ENCODE measurements at places on chromosomes 12 and 14.

DNA sequence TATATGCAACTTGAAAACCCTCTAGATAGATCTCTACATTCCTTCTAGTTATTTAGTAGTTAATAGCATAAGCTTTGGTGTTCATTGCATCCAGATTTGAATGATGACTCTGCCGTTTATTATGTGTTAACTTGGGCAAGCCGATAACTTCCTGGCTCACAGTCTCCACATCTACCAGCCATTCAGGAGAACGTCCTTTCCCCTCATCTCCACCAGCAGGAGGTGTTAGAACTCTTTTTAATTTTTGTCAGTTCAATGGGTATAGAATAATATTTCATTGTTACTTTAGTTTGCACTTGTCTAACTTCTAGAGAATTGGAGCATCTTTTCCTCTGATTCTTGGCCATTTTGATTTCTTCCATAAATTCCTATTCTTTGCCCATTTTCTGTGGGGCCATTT is 30.0 kb upstream of the WSCD2 start:
- no peak for DNase-seq
- no peaks in the 10 kb centered on the region for H3K4me1 ChIP-seq
- H3K36me3 ChIP-seq = no peaks in the 10 kb centered on the region
- H3K27ac ChIP-seq = no peak overlapping the region

GRCh38 chr14:80393766-80394165 is 182.5 kb upstream of the DIO2 start:
- no peak overlapping the region for H3K27ac ChIP-seq
- no peaks in the 10 kb centered on the region for H3K27me3 ChIP-seq
- no peak for DNase-seq
- no peaks in the 10 kb centered on the region for H3K4me1 ChIP-seq

GRCh38 chr12:50265770-50266524 is 17.4 kb downstream of the LIMA1 start:
- peaks cover 2% of the 10 kb centered on the region for H3K4me1 ChIP-seq
- no peaks in the 10 kb centered on the region for H3K27me3 ChIP-seq
- no peak overlapping the region for H3K4me3 ChIP-seq
- no peaks in the 10 kb centered on the region for H3K36me3 ChIP-seq
- DNase-seq = no peak
- H3K27ac ChIP-seq = no peak overlapping the region

- H3K27me3 ChIP-seq = no peaks in the 10 kb centered on the region
- H3K36me3 ChIP-seq = no peaks in the 10 kb centered on the region
- DNase-seq = no peak
- H3K4me1 ChIP-seq = peaks cover 62% of the 10 kb centered on the region
These were observed 5.1 kb downstream of the LAG3 start for GRCh38 chr12:6777386-6777785.

- no peak for DNase-seq
- H3K4me3 ChIP-seq = no peak overlapping the region
- no peaks in the 10 kb centered on the region for H3K36me3 ChIP-seq
- H3K27ac ChIP-seq = no peak overlapping the region
- no peaks in the 10 kb centered on the region for H3K27me3 ChIP-seq
These were observed 1126.4 kb upstream of the FLRT2 start for GRCh38 chr14:84403585-84403984.

DNA sequence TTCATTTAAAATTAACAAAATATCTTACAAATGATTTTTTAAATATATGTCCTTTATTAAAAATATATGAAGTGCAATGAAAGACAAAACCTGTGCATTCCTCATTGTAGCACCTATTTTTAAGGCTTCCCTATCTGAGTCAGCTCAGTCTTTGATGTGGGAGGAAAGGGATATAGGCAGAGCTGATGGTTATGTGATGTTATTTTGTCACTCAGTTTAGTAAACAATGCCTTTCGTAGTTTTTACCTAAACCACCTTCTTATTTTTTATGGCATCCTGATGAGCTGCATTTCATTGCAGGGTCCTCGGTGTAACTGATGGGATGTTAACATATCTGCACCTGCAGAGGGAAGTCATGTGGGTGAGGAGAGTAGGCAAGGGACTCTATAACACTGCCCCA is 58.9 kb upstream of the FRMD6 start:
- no peaks in the 10 kb centered on the region for H3K27me3 ChIP-seq
- H3K36me3 ChIP-seq = no peaks in the 10 kb centered on the region
- no peak overlapping the region for H3K27ac ChIP-seq

DNA sequence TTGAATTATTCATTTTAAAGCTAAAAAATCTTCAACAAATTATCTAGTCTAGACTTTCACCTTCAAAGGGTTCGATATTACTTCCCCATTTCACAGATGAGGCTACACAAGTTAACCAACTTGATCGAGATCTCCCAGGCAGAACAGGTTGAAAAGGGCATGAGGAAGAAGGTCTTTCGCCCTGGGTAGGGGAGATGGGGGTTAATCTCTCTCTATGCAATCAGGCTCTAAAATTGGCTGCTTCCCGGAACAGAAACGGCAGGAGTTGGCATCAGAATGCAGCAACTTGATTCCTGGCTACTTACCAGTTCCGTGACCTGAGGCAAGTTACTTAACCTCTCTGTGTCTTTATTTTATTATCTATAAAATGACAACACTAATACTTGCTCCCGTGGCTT is 2.4 kb upstream of the CISTR start:
- no peak overlapping the region for H3K27ac ChIP-seq
- H3K4me3 ChIP-seq = no peak overlapping the region
- peaks cover 13% of the 10 kb centered on the region for H3K4me1 ChIP-seq

DNA sequence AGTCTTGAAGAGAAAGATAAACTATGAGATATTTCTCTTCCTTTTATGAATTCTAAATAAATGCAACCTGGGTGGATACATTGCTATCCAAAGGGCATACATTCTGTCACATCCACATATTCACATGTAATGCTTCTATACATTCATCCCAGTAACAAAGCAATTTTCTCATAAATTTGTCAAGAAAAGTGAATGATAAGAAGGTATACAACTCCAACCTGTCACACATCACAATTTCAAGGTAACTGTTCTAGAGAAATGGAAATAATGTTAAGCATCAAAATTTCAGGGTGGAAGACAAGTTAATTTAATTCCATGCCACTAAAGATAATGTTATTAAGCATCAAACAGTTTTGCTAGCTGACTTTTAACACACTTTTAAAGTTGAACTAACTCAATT is 212.9 kb downstream of the SYT10 start:
- H3K4me3 ChIP-seq = no peak overlapping the region
- H3K4me1 ChIP-seq = no peaks in the 10 kb centered on the region
- H3K36me3 ChIP-seq = no peaks in the 10 kb centered on the region

- no peaks in the 10 kb centered on the region for H3K27me3 ChIP-seq
- no peak overlapping the region for H3K4me3 ChIP-seq
- H3K4me1 ChIP-seq = peaks cover 5% of the 10 kb centered on the region
- no peaks in the 10 kb centered on the region for H3K36me3 ChIP-seq
These were observed 87.4 kb upstream of the SLC38A2 start for GRCh38 chr12:46459861-46460545.

- no peak for DNase-seq
- H3K27ac ChIP-seq = no peak overlapping the region
- no peaks in the 10 kb centered on the region for H3K4me1 ChIP-seq
- no peaks in the 10 kb centered on the region for H3K36me3 ChIP-seq
- H3K4me3 ChIP-seq = no peak overlapping the region
These were observed 183.8 kb upstream of the HMGA2 start for GRCh38 chr12:65640489-65640901.

- no peak overlapping the region for H3K27ac ChIP-seq
- no peaks in the 10 kb centered on the region for H3K36me3 ChIP-seq
- no peaks in the 10 kb centered on the region for H3K27me3 ChIP-seq
These were observed 44.9 kb downstream of the ATP2B1 start for GRCh38 chr12:89663577-89664357.

DNA sequence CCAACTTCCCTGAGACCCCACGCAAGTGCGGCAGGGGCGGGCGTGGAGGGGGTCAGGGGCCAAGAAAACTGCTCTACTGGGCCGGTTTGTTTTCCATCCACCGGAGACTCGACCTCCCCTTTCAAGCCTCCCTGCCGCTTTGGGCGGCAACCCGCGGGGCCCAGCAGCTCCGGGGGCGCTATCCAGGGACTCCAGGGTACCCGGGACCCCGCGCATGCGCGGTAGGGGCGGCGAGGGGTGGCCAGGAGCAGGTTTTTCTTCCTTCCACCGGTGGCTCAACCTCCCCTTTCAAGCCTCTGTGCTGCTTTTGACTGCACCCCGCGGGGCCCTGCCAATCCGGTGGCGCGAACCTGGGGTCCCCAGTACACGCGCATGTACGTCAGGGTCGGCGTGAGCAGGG is 323.5 kb downstream of the ALG10 start:
- no peak for DNase-seq
- no peaks in the 10 kb centered on the region for H3K36me3 ChIP-seq

- H3K27me3 ChIP-seq = no peaks in the 10 kb centered on the region
- H3K27ac ChIP-seq = no peak overlapping the region
- H3K4me3 ChIP-seq = no peak overlapping the region
- no peak for DNase-seq
These were observed 157.2 kb downstream of the ANO4 start for GRCh38 chr12:100951756-100952155.

- no peaks in the 10 kb centered on the region for H3K27me3 ChIP-seq
- no peaks in the 10 kb centered on the region for H3K4me1 ChIP-seq
- H3K36me3 ChIP-seq = no peaks in the 10 kb centered on the region
- H3K27ac ChIP-seq = no peak overlapping the region
These were observed 60.6 kb upstream of the TMCC3 start for GRCh38 chr12:94710933-94711332.

- no peak overlapping the region for H3K4me3 ChIP-seq
- no peaks in the 10 kb centered on the region for H3K36me3 ChIP-seq
- DNase-seq = no peak
- no peaks in the 10 kb centered on the region for H3K27me3 ChIP-seq
- peaks cover 52% of the 10 kb centered on the region for H3K4me1 ChIP-seq
- peak overlapping the region; percentile 91 for H3K27ac ChIP-seq
These were observed 16.0 kb downstream of the SLC41A2 start for GRCh38 chr12:104942075-104942474.

GRCh38 chr14:103058164-103059055 is 1.1 kb upstream of the CDC42BPB start:
- H3K4me3 ChIP-seq = peak overlapping the region; percentile 82
- no peak for DNase-seq
- peak overlapping the region; percentile 43 for H3K27ac ChIP-seq
- no peaks in the 10 kb centered on the region for H3K27me3 ChIP-seq
- H3K4me1 ChIP-seq = peaks cover 14% of the 10 kb centered on the region

DNA sequence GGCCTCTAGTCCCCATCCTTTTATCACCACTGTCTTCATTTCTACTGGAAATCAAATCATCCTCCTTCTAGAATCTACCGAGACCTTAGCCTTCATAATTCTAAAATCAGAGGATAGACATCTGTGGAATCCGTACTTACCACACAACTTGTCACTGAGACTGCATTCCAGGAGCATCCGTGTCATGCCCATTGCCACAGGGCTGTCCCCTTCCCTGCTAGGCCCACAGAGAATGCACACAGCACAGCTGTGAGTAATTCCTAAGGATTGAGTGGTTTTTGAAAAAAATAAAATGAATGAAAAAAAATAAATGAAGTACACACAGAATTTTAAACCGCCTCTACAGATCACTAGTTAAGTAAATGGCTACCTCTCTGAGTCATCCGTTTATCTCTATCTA is 21.0 kb upstream of the MAGOHB start:
- H3K27ac ChIP-seq = no peak overlapping the region
- no peak for DNase-seq
- no peaks in the 10 kb centered on the region for H3K4me1 ChIP-seq
- H3K36me3 ChIP-seq = no peaks in the 10 kb centered on the region

DNA sequence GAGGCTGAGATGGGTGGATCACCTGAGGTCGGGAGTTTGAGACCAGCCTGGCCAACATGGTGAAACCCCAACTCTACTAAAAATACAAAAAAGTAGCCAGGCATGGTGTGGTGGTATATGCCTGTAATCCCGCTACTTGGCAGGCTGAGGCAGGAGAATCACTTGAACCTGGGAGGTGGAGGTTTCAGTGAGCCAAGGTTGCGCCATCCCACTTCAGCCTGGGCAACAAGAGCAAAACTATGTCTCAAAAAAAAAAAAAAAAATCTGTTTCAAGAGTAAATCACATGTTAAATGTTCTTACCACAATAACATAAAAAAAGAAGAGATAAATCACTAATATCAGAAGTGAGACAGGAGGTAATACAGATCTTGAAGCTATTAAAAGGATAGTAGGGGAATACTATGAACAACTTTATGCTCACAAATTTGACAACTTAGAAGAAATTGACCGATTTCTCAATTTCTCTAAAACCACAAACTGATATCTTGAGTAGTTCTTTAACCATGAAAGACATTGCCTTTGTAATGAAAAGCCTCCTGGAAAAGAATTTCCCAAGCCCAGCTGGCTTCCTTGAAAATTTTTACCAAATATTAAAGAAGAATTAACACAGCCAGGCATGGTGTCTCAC is 37.7 kb downstream of the TAOK3 start:
- H3K27me3 ChIP-seq = no peaks in the 10 kb centered on the region
- H3K4me1 ChIP-seq = no peaks in the 10 kb centered on the region
- H3K4me3 ChIP-seq = no peak overlapping the region
- no peak for DNase-seq

DNA sequence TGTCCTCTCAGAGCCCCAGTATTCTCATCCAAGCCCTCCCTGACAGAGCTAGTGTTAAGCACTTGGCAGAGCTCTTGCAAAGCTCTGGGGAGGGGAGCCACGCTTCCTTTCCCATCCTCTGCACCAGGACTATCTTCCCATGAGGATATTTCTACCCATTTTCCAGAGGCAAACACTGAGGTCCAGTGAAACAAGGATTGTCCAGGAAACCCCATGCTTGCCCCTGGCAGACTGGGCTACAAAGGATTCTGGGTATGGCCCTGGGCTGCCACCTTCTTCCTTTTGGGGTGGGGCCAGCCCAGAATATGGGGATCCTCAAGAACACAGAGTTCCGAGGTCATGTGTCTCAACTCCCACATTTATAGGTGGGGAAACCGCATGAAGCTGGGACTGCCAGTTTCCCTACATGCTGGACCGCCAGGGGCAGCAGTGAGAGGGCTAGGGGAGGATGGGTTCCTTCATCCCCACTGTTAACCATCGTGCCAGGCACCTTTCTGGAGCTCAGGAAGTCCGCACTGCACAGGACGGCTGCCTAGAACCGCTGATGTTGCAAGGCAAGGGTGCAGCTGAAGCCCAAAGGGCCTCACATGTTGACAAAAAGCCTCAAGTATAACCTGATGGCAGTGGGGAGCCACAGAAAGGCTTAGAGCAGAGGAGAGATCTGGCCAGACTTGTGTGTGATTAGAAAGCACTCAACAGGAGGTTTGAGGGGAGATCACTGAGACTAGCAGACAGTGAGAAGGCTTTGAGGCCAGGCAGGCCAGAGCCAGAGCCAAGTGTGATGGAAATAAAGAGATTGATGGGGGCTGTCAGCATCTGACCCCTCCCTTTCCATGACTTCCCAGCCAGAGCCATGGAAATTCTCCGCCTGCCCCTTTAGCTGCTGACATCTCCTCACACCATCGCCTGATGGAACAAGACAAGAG is 5.5 kb upstream of the CCDC85C start:
- DNase-seq = no peak
- no peaks in the 10 kb centered on the region for H3K27me3 ChIP-seq
- no peaks in the 10 kb centered on the region for H3K4me1 ChIP-seq
- no peak overlapping the region for H3K4me3 ChIP-seq
- no peak overlapping the region for H3K27ac ChIP-seq
- no peaks in the 10 kb centered on the region for H3K36me3 ChIP-seq

GRCh38 chr12:107385509-107385908 is 292.2 kb upstream of the CRY1 start:
- no peak overlapping the region for H3K4me3 ChIP-seq
- no peaks in the 10 kb centered on the region for H3K4me1 ChIP-seq
- DNase-seq = no peak
- H3K36me3 ChIP-seq = no peaks in the 10 kb centered on the region
- no peak overlapping the region for H3K27ac ChIP-seq
- no peaks in the 10 kb centered on the region for H3K27me3 ChIP-seq
